ENCODE measurements at places on chromosomes 13 and 19. TPM values are rescaled to one million over a fixed set of nuclear protein-coding genes. Genes with fewer than 3 reads are reported as not detected.

APOC4 gene
- not detected for total RNA-seq

TMEM205 gene
- 23.5 TPM for total RNA-seq

RGCC gene
- 15.0 TPM for total RNA-seq

EXOC3L2 gene
- not detected for total RNA-seq

PROSER3 gene
- total RNA-seq = 5.9 TPM

MTIF3 gene
- 49.8 TPM for total RNA-seq

RAP2A gene
- total RNA-seq = 202 TPM

HMG20B gene
- 11.0 TPM for total RNA-seq

PDE4C gene
- total RNA-seq = 3.1 TPM

ERICH6B gene
- not detected for total RNA-seq

SSC5D gene
- total RNA-seq = 0.63 TPM

F10 gene
- not detected for total RNA-seq

CYP2A6 gene
- not detected for total RNA-seq

ZNF296 gene
- total RNA-seq = not detected

KCNK6 gene
- 0.31 TPM for total RNA-seq

PCDH17 gene
- total RNA-seq = 58.2 TPM

KLK7 gene
- not detected for total RNA-seq

CASP14 gene
- not detected for total RNA-seq

IGFLR1 gene
- total RNA-seq = 0.94 TPM

Measured in parietal lobe (tissue), 2 donors.